ENCODE measurements at places on chromosomes 6 and 20.

DNA sequence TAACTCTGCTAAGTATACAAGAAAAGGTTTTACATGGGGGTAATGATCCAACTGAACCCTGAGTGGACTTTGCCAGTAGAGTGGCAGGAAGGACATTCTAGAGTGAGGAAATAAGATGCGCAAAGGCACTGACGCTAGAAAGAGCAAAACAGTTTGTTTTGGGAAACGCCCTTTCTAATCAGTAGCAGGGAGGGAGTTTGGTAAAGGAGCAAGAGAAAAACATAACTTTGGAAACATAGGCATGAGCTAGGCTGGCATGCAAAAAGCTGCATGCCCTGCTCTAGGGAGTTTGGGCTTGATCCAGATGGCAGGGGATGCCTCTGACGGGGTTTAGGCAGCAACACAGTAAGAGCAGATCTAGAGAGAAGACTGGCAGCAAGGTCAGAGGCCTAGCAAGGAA is 135.2 kb downstream of the DST start:
- DNase-seq, result no peak

GRCh38 chr20:25083773-25084625 is 2.1 kb upstream of the VSX1 start:
- DNase-seq, result peak; percentile 25

DNA sequence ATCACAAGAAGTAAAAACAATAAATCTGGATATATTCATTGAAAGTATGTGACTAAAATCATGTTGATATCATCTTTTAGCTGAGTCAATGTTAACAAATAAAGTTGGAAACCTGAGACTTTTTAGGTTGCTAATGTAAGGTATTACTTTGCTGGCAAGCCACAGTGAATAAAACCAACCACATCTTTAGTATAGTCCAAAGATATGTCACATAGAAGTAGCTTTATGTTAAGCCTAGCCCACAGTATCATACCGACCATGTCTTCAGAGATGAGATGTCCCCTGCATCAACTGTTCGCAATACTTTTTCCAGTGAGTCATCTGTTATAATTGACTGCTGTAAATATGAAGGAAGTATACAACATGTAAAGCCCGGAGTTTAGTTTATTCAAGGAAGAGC is 107.6 kb upstream of the MCHR2 start:
- DNase-seq, result no peak

GRCh38 chr6:119511024-119511423 is 161.5 kb upstream of the MAN1A1 start:
- DNase-seq, result peak; percentile 14

DNA sequence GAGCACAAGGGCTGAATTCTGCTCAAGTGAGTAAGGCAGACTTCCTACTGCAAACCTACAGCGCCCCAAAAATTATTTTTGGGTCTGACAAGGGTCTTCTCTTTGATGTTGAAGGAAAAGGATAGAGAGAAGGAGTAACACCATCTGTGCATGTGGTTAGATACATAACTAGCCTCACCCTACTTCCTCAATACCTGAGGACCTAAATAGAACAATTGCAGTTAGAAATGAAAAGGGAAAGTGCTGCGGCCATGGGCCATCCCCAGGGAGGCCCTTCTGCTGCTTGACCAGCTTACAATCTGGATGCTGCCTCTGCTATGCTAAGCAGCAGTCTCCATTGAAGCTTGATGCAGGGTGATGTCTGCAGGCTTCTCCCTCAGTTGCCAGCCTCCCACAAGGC is 63.2 kb upstream of the ARMH2 start:
- DNase-seq, result no peak

DNA sequence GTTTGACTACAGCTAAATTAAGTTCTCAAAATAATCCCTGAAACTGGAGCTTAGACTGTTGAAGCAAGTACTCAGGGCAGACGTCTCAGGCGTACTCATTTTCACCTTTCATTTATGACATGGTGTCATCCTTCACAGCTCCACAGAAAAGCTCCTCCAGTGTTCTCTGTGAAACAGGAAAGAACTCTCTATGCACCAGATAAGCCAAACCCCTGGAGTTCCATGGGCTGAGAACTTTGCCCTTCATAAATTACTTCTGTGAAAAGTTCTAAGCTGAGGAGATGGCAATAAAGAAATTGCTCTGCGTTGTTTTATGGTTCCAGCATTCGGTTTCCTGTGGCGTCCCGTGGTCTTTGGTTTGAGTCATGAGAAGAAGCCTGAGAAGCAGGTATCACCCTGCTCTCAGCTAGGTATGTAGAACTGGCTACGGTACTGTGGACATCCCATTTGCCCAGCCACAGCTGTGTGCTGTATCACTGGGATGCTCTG is 20.2 kb upstream of the RREB1 start:
- DNase-seq, result no peak

GRCh38 chr6:22068561-22069305 is 228.1 kb downstream of the PRL start:
- DNase-seq, result no peak

DNA sequence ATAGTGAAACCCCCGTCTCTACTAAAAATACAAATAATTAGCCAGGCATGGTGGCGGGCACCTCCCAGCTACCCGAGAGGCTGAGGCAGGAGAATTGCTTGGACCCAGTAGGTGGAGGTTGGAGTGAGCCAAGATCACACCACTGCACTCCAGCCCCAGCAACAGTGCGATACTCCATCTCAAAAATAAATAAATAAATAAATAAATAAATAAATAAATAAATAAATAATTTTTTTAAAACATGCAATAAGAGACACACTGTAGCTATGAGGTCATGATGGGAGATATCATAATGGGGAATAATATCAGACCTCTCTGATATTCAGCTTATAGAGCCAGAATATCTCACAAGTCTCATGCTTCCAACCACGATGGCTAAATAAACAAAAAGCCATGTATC is 82.3 kb downstream of the CD24 start:
- DNase-seq, result no peak

GRCh38 chr6:10756085-10756484 is 8.5 kb downstream of the TMEM14B start:
- DNase-seq, result no peak

DNA sequence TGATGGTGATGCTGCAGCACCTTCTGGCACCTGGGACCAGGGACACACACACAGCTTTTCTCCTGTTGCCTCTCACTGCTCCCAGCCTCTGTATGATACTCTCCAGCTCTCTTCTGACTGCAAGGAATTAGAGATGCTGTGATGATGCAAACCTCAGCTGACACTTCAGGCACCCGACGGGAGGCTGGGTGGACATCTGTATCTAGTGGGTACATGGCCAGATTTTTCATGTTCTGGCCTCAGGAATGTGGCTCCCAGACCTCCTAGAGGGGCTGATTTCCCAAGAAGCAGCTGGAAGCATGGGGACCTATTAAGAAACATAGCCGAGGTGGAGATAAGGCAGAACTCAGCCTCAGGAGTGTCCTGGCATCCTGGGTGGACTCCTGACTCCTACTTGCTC is 6.8 kb upstream of the EPB41L1 start:
- DNase-seq, result no peak

DNA sequence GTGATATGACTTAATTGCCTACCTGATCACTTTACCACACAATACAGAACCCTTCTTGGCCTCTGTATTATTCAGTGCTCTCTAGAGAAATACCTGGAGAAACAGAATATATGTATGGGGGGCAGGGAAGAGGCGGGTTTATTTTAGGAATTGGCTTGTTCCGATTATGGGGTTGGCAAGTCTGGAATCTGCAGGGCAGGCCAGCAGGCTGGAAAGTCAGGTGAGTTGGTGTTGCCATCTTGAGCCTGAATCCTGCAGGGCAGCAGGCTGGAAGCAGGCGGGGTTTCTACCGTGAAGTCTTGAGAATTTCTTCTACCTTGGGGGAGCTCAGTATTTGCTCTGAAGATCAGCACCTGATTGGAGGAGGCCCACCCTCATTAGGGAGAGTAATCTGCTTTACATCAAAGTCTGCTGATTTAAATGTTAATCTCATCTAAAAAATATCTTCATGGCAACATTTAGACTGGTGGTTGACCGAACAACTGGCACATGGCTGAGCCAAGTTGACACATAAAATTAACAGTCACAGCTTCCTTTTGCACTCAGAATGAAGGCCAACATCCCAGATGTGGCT is 193.9 kb downstream of the ZDHHC14 start:
- DNase-seq, result no peak

DNA sequence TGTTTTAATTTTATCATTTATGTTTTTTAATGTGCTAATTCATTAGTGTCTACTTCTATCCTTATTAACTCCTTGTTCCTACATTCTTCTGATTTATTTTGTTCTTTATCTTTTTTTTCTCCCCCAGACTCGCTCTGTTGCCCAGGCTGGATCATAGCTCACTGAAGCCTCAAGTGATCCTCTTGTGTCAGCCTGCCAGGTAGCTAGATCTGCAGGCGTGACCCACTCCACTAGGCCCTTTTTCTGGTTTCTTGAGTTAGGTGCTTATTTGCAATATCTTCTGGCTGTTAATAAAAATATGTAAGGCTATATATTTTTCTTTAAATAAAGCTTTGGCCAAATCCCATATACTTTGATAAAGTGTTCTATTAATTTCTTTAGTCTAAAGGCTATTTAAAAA is 2.8 kb downstream of the TAF11 start:
- no peak for DNase-seq

- peak; percentile 26 for DNase-seq
Measured at GRCh38 chr6:5782783-5783547, 223.8 kb downstream of the NRN1 start.

DNA sequence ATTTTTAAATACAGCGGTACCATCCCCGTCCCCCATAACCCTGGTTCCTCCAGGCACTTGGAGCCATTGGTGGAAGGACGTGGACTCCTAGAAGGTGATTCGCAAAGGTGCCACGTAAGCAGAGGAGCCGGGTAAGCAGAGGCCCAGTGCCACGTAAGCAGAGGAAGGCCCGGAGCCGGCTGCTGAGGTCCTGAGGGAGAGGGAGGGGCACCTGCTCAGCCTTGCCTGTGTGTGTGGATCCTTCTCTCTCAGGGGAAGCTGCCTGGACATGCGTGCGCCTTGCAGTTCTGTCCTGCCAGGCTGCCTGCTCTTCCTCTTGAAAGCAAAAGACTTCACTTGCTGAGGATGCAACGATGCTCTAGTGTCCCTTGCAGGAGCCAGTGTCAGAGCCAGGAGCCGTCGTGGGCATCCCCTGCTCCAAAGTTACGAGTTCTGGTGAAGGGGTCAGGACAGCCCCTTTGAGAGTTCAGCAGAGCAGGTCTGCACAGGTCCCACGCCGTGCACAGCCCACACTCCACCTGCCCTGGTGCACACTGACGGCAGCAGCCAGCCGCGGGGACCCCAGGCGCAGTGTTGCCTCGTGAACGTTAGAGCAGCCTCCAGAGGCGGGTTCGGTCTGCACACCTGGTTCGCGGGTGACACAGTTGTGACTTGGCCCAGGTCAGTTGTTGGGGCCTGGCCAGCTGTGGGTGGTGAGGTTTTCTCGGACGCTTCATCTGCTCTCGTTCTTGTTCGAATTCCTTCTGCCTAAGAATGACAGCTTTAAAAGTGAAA is 1.9 kb upstream of the NKAIN4 start:
- no peak for DNase-seq

DNA sequence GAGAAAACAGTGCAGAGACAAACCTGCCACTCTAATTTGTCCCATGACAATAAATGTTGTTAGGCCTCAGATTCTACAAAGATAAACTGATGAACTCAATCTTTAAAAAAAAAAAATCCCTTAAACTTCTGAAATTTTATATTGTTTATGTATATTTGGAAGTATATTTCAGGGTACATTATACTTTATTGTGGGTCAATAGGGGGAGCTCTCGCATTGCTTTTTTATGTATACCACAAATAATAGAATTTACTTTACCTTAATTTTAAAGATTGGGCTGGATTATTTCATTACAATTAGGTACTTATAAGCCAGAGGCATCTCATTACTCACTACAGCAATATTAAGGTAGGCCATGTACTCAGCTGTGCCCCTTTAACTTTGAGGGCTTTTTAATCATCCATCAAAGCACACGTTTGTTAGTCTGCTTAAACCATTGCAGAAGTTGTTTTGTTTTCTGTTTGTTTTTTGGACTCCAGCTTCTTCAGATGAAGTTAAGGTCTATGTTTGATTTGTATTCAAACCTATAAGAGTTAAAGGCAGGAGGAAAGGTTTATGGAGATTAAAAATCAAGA is 56.3 kb upstream of the EYA4 start:
- DNase-seq, result no peak

DNA sequence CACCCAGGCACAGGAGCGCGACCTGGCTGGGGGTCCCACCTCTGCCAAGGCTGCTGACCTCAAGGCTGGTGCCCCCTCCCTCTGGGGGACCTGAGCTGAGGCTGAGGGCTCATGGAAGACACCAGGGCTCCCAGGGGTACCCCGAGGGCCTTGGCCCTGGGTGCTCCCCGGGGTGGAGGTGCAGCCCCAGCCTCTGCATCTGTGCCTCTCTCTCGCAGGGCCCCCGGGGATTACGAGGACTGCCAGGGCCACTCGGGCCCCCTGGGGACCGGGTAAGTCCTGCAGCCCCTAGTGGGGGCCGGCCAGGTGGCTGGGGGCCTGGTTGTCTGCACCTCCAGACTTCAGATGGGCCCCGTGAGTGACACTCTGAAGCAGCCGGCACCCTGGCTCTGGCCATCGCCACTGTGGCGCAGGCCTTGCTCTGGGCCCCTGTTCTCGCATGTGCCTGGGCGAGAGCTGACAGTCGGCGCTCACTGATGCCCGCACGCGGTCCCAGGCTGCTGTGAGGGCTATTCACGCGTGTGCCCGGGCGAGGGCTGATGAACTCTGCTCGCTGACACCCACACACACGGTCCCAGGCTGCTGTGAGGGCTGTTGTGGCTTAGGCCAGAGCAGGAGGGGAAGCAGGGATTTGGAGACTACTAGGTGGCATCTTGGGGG is 9.3 kb downstream of the COL9A3 start:
- no peak for DNase-seq

GRCh38 chr6:165178056-165178455 is 131.3 kb downstream of the C6orf118 start:
- DNase-seq, result no peak

DNA sequence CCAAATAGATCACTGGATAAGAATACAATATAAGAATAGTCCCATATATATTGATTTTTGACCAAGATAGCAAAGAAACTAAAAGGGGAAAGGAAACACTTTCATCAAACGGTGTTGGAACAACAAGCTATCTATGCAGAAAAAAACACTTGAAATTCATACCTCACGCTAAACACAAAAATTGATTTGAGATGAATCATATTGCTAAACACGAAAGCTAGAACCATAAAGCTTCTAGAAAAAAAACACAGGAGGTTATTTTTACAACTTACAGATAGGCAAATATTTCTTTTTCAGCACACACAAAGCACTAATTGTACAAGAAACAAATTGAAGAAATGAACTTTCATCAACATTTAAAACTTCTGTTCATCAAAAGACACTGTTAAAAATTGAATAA is 36.7 kb upstream of the TMEM14A start:
- no peak for DNase-seq

- no peak for DNase-seq
Measured at GRCh38 chr6:116035616-116036015, 25.1 kb downstream of the FRK start.

DNA sequence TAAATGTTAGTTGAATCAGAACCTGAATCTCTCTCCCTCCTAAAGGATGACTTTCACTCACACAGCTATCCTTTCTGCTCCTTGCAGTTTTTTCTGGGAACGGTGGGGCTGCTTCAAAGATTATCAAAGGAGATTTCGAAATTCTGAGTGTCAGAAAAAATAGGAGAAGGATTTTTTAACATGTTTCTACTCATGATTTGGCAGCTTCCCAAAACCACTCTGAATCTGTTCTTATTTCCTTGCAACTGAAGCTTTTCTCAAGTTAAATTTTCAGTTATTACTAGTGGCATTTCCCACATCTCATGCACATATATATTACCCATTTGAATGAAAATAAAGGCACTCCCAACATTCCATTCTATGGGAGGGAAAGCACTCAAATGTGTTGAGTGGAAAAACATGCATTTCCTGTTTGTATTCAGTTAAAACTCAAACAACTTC is 123.6 kb downstream of the LCA5 start:
- no peak for DNase-seq

- no peak for DNase-seq
Measured at GRCh38 chr6:71410164-71410566, 121.6 kb downstream of the OGFRL1 start.

Data from NCI-H510A treated with DMSO at 0.1 percent for 48 hours (cell line).